NCI-H1105 treated with DMSO at 0.1 percent for 48 hours (cell line): ENCODE measurements at places on chromosomes 4 and X.

- DNase-seq = no peak
These were observed 44.4 kb upstream of the STAG2 start for GRCh38 chrX:123917069-123917468.

DNA sequence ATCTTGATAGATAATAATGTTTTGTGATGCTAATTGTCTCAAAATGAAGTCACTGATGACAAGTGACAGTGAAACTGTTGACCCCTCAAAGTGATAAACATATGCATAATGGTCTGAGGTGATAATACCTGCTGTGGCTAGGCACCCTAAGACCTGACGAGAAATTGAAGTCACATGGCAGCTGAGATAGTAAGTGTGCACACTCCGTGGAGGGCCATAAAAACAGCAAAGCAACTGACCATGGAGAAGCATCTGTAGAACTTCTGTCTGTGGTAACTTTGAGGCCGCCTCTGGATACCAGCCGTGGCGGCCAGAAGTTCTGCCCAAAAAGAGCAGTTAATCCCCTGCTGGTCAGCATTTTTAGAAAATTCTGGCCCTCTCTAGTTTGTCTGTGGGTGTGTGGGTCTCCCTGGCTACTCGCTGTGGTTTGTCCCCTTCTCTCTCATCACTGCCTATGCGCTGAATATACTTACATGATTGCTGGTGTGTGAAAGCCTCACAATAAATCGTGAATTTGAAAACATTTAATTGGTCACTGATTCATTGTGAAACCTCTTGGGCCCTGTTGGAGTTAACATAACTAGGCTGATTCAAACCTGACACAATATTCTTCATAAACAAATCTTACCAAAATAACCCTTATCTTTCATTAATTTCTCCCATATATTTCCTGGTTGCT is 50.6 kb downstream of the CCDC149 start:
- no peak for DNase-seq

GRCh38 chr4:153385784-153386183 is 41.3 kb downstream of the MND1 start:
- no peak for DNase-seq

DNA sequence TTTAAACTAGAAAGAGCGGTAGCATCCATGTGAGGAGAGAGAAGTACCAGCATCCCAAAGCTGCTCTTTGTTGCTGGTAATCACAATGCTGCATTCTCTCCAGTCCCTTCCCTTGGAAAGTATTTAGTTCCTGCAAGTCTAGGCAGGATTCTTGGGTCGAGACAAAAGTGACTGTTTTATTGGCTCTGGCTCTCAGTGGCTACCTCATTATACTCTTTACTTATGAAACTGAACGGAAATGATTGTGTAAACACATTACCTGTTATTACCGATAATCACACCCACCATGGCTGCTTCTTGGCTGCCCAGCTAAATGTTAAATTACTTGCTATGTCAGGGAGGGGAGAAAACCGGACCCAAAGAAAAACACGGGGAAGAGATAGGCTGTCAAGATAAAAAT is 26.2 kb downstream of the ATXN3L start:
- peak; percentile 96 for DNase-seq

DNA sequence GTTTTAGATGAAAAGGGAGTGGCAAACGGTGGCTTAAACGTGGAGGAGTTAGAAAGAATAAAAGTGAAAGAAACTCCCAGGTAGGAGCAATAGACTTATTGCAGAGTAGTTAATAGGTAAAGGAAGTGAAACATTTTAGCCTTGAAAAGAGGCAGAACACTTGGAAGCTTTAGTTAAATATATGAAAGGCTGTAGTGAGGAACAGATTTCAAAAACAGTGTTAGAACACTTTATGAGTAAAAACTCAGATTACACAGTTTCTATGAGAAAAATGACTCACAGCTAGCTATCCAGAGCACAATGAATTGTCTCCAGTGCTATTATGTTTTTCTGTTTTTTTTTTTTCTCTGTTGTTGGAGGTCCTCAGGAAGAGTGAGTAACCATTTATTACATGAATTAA is 45.8 kb downstream of the TACR3 start:
- no peak for DNase-seq

- peak; percentile 84 for DNase-seq
These were observed 200.8 kb downstream of the MGST2 start for GRCh38 chr4:139866276-139866962.

- DNase-seq = no peak
These were observed 26.9 kb upstream of the CT47C1 start for GRCh38 chrX:119045884-119046283.

- DNase-seq = no peak
These were observed 97.9 kb downstream of the FRMPD4 start for GRCh38 chrX:12236156-12236555.

DNA sequence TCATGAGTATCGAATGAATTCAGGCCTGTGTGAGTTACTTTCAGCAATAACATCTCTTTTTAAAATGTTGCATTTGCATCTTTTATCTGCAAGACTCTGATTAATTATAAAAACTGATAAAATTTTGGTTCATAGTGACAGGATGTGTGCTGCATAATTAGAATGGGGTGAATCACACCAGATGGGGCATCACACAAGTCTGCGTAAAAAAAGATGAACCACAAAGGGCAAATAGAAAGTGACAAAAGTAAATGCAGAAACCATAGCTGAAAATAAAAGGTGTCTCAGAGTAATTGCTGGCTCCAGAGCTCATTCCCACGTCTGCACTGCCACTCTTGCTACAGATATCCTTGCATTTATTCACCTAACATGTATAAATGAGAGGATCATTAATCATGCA is 131.1 kb downstream of the HS3ST1 start:
- DNase-seq = no peak

DNA sequence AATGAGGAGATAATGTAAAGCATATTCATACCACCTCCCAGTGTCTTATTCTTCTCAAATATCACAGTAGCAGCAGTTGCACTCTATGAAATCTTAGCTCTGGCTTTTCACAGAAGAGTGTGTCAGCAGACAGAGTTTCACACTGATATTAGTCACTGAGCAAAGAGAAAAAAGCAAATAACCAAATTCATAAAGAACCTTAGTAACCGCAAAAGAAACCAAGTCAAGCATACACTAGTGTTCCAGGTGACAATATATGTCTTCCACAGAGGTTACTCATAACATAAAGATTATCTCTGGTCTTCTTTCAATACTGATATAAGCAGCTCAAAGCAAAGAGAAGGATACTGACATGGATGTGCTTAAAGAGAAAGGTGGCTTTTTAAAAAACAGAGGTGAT is 181.7 kb upstream of the EDNRA start:
- no peak for DNase-seq

- no peak for DNase-seq
These were observed 86.2 kb upstream of the HPRT1 start for GRCh38 chrX:134373736-134374135.

GRCh38 chr4:22019676-22020075 is 71.1 kb upstream of the KCNIP4 start:
- no peak for DNase-seq

DNA sequence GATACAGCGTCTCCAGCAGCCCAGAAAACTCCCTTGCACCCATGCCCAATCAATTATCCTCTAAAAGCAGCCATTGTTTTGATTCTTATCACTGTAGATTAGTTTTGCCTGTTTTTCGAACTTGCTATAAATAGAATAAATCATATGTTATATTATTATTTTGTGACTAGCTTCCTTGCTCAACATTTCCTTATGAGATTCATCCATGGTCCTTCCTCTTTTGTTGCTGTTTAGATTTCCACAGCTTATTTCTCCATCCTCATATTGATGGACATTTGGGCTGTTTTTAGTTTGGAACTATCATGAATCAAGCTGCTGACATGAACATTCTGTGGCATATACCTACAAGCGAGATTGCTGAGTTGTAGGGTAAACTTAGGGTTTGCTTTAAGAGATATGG is 595.3 kb downstream of the BCOR start:
- no peak for DNase-seq

- no peak for DNase-seq
These were observed 82.0 kb downstream of the ATP8A1 start for GRCh38 chr4:42574870-42575430.

DNA sequence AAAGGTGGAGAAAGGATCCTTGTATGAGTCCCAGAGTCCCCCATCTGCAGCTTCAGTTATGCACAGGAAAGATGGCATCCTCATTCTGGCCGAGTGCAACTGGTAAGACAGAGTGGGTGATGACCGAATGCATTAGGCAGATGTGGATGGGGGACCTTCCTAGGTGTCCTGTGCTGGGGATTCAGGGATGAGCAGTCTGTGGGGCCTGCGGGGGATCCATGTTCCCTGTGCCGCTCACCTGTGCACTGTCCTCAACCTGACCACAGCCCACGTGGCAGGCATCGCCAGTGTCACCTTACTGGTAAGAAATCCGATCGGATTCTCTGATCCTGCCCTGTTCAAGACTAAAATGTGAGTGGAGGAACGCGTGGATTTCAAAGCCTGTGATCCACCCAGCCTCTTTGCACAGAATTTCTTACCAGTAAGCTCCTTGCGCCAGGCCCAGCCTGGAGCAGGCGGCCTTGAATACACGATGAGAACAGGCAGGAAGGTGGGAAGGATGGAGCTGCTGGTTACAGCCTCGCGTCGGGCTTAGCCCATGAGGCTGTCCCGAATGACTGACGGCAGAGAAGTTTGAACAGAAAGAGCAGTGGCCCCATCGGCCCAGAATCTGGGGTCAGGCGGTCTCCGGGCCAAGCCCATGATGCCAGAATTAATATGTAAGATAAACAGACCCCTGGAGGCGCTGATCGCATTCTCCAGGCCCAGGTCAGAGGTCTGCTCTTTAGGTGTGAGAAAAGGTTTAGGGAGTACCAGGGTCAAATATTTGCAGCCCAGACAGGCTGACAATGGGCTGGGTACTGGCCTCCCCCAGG is 56.5 kb downstream of the CPZ start:
- no peak for DNase-seq

- no peak for DNase-seq
These were observed 406.7 kb upstream of the ACTRT1 start for GRCh38 chrX:128458888-128459287.

- no peak for DNase-seq
These were observed 10.7 kb upstream of the YIPF7 start for GRCh38 chr4:44661940-44662622.

- no peak for DNase-seq
These were observed 53.9 kb upstream of the KIAA1210 start for GRCh38 chrX:119181491-119181890.

DNA sequence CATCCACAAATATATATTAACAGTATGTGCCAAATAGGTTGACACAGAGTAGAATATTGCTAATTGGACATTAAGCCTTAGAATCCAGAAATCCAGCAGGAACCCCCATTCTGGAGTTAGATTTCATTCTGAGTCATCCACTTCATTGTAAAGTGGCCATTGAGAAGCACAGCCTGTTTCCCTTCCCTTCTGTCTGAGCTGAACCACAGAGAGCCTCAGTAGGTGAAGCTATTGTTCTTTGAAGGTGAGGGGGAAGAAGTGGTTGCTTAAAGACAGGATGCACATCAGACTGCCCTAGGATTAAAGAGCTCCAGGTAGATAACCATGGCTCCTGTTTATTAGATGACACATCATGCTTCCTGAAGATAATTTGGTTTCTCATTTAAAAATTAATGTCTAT is 30.6 kb upstream of the MCF2 start:
- DNase-seq = no peak

DNA sequence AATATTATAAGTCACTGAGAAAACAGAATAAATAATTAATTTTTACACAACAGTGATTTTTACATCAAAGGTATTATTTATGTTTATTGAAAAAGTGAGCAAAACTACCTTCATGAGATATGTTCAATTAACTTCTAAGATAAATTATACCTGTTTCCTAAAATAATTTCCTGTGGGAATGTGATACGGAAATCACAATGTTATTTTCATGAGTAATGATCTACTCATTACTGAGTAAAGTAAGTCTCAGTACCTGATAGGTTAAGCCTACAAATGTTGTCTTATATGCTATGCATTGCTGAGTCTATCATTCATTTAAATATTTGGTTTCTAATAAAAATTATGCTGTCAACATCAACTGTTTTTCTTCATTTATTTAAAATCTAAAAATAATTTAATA is 324.0 kb downstream of the STPG2 start:
- DNase-seq = no peak

DNA sequence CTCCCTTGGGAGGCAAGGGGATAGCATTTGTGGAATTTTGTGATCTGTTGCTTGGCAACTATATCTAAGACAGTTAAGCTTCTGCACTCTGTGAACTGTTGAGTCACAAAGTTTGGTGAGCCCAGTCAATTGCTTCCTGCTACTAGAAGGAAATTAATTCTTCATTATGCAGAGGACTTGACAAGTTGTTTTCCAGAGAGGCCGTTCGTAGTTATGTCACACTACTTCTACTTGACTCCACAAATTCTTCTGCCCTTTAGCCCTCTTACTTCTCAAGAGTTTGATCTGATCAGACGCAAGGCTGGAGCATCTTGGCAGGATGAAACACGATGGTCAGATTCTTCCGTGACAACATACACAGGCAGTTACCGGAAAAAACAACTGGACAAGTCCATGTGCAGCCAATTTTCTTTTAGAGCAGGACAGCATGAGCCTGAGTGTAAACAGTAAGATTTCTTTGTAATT is at the start of gene C4orf51:
Gene C4orf51 (plus strand): TSS at position 156 of the 465 bp plus-strand sequence. CDS start 58 bp downstream, at position 214.
- peak; percentile 13 for DNase-seq

DNA sequence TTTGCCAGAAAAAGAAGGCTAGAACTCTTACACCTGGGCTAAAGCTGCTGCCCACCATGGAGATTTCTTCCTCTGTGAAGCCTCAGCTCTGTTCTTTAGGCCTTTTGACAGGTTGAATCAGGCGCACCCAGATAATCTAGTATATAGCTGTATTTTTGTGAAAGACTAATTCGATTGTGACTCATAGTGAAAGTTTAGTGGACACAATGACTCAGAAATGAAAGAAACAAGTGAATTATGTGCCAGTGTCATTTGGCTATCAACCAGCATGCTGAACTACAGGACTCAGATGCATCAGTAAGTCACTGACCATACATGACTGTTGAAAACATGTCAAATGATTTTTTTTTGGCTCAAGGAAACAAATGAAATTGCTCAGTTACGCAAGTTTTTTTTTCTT is 425.4 kb downstream of the SLITRK2 start:
- no peak for DNase-seq

- DNase-seq = peak; percentile 21
These were observed 553 bp downstream of the SEPTIN6 start for GRCh38 chrX:119692191-119693039.
